ENCODE measurements at places on chromosomes 1 and 21.

GRCh38 chr21:37631319-37632117 is 264.9 kb downstream of the DYRK1A start:
- DNase-seq: no peak

GRCh38 chr1:215064327-215064726 is 18.2 kb upstream of the KCNK2 start:
- no peak for DNase-seq

GRCh38 chr1:18540136-18540765 is 59.5 kb downstream of the KLHDC7A start:
- no peak for DNase-seq

GRCh38 chr1:38076455-38076854 is 29.9 kb upstream of the POU3F1 start:
- DNase-seq: no peak

DNA sequence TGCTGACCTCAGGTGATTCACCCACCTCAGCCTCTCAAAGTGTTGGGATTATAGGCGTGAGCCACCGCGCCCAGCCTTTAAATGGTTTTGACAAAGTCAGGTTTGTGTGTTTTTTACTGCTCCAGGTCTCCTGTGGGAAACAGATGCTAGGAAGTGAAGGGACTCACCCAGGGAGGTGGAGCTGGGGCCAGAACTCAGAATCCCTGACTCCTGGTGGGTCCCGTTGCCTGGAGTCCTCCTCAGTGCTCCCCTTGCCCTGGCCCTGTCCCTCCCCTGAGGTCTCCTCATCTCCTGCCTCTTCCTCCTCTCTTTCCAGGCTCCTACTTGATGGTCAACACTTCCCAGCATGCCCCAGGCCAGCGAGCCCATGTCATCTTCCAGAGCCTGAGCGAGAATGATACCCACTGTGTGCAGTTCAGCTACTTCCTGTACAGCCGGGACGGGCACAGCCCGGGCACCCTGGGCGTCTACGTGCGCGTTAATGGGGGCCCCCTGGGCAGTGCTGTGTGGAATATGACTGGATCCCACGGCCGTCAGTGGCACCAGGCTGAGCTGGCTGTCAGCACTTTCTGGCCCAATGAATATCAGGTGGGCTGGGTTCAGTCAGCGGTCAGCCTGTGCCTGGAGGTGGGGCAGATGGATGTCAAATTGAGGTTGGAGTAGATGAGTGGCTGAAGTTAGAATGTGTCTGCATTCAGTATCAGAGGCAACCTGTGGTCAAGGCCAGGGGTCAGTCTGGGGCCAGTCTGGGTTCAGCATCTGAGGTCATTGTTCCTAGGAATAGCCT is 22.1 kb downstream of the PTPRU start:
- DNase-seq: no peak

GRCh38 chr1:37197411-37197810 is 163.1 kb upstream of the GRIK3 start:
- no peak for DNase-seq

- DNase-seq: no peak
Observed at GRCh38 chr1:53076721-53077598, 14.9 kb downstream of the PODN start.

DNA sequence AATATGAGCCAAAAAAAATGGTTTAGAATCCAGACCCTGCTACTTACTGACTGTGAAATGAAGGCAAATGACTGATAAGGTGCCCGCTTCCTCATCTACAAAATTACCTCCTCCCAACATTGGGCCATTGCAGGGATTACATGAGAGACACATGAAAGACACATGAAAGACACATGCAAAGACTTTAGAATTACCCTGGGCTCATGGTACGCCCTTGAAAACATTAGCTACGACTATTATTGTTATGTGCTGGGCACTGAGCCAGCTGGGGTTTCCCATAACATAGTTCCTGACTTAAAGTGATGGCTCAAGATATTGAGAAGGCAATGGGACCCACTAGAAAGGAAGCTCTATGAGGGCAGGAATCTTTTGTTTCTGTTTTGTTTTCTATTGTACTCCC is 43.7 kb upstream of the KANK4 start:
- DNase-seq: no peak

GRCh38 chr1:7136166-7136953 is 351.1 kb downstream of the CAMTA1 start:
- no peak for DNase-seq

GRCh38 chr1:151159373-151159772 is 2.9 kb downstream of the TNFAIP8L2 start:
- no peak for DNase-seq

DNA sequence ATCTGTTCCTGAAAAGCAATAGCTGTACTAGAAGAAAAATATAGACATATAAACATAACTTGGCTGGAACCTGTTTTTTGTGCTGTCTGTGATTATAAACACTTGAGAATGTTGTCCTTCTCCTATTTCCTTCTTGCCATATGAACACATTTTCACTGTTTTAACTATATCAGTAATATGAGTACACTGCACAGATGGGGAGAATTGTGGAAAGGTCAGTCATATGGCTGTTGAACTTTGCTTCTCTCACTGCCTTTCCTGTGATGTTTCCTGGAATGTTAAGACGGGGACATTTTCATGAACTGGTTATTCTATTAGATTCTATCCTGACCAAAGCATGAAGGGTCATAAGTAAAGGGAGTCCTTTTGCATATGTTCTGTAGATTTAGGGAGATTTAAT is 24.9 kb downstream of the HMCN1 start:
- DNase-seq: no peak

DNA sequence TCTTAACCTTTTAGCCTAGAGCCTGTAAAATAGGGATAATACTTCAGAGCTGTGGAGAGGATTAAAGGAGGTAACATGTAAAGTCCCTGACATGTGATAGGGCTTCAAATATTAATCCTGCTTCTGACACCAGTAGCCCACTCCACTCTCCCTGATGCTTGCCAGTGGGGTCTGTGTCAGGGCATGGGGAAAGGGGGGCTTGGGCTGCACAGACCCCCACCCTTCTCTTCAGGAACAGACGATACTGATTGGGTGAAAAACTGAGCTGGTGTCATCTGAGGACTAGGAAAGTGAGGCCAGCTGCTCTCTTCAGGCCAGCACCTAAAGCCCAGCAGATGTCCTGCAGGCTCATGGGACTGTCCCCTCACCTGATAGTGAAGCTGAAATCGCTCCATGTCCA is 27.0 kb upstream of the MEF2D start:
- DNase-seq: no peak

DNA sequence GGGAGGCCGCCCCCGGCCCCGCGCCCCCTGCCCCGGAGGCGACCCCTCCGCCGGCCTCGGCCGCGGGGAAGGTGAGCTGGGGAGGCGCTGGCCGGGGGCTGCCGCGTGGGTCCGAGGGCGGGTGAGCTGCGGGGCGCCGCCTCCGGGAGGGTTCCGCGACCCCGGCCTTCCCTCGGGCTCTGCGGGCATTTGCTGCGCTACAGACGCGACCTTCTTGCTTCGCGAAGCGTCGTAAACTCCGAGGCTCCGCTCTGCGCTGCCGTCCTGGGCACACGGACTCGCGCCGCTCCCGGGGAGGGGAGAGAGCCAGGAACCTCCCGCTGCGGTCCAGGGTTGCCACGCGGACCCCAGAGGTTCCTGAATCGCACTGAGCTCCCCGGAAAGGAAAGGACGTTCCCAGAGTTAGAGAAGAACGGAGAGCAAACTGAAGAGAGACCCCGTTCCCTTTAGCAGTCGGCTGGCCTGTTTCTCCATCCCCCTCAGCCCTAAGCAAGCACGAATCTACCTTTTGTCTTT is 345 bp downstream of the SLX9 start:
- DNase-seq: peak; percentile 21

DNA sequence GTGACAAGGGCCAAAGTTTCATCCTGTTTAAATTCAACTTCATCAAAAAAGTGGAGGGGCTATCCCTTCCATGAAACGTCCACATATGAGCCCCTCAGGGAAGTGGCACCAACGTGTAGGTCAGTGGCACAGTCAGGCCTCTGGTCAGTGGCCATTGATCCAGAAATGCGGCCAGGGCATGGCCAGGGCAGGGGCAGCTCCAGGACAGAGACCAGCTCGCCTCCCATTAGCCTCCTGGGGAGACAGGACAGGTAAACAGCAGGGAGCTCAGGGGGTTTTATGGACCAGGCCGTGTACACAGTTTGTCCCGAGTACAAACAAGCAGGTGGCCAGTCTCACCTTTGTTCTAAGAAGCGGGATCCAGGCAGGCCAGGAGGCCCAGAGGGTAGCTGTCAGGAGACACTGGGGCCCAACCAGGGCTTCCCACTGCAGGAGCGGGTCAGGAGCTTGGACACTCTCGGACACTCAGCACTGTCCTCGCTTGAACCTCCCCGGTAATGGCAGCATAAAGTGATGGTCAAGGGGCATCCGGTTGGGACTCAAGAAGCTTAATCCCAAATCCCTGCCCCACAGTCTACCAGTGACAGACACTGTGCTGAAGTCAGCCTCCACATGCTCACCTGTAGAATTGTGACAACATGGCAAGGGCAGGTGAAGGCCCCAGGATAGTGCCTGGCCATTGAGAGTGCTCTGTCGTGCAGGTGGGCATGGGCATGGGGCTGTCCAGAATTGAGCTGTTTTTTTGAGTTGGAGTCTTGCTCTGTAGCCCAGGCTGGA is 144.1 kb upstream of the ERRFI1 start:
- no peak for DNase-seq

DNA sequence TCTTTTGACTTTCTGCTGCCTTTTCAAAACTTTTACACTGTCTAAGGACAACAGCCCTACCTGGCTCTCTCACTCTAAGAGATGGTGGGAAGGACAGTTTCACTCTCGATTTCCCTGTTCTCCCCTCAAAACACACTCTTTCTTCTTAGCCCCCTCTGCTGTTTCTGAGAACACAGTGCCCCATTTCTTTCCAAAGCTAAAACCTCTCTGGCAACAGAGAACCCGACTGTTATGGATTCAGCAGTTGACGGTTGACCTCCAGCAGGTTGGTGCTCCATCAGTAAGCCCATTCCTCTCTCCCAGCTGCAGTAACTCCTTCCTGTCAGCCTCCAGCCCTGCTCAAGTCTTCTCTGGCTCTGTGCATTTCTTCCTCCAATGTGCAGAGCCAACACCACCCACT is 88.2 kb upstream of the ABCD3 start:
- DNase-seq: peak; percentile 53

DNA sequence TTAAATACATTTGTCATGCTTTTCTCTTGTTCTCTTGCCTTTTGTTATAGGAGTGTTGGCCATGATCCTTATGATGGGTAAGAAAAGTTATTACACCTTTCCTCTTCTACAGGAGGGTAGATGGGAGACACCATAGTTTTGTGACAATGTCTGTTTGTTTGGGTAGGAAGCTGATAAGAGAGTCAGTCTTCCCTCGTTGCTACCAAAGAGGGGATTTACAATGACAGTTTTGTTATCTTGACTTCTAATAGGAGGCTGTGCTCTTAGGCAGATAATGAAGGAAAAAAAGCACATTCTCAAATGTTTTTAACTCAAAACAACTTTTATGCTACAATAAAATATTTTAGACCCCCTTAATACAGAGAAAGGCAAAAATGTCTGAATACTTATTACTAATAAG is 48.0 kb upstream of the WLS start:
- DNase-seq: no peak

DNA sequence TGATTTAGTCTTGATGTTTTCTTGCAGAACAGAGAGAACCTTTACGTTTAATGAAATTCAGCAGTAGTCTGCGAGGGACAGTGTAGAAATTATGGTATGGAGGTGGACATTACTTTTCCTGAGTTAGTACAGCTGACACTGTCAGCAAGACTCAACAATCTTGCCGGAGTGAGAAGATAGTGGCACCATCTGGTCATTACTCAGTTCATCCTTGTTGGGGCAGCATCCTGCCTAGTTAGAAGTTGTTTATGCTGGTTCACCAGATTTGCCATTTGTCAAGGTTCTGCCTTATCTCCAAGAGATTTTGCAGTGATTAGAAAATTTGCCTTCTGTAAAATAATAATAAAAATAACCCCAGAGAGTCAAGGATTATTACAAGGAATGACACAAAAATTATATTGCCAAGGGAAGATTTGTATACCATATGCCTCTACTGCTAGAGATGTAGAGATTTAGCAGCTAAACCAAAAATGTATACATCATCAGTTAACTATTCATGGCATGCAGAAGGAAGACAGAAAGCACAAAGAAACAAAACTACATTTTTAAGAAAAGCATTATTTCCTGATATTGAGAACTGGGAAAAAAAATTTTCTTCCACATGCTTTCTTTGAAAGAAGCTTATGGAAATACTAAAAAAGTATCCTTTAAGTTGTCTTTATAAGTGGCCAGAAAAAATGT is 1967.4 kb downstream of the NCAM2 start:
- DNase-seq: no peak

DNA sequence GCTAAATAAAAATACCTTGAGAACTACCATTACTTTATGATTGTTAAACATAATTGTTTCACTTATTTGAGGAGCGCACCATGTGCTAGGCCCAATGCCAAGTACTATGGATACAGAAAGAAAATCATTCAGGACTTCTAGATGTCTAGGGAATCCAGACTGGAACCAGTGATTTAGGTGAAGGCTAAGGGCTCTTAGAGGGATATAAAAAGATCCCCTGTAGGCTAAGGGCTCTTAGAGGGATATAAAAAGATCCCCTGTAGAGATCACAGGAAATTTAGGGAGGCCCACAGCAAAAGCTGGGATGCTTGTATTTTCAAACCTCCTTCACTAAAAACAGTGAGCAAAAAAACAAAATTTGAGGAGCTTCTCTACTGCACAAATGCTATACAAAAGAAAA is 6.7 kb downstream of the TOR1AIP2 start:
- no peak for DNase-seq

DNA sequence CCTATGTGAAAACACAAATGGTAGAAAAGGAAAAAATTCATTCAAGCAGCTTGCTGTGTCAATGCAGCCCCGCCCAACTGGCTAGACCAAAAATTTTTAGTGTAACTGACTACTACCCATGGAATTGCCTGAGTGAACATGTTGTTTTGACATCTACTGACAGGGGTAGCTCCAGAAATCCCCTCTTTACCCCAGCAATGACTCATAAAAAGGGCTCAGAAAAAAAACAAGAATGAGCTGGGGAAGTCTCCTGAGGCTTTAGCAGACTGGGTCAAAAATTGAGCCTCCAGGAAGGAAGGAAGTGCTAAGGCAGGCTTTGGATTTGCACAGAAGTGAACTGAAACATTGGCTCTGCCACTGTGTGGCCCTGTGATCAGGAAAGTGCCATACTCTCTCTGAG is 24.4 kb upstream of the FGGY start:
- peak; percentile 69 for DNase-seq
